ENCODE measurements at places on chromosomes 7 and 10.

- H3K4me1 ChIP-seq, result peaks cover 8% of the 10 kb centered on the region
- H3K27me3 ChIP-seq, result peaks cover 10% of the 10 kb centered on the region
- H3K27ac ChIP-seq, result no peak overlapping the region
- DNase-seq, result peak; percentile 9
Observed at GRCh38 chr10:123069246-123069986, 60.6 kb downstream of the ACADSB start.

- H3K4me1 ChIP-seq, result peaks cover 7% of the 10 kb centered on the region
- no peaks in the 10 kb centered on the region for H3K27me3 ChIP-seq
- H3K36me3 ChIP-seq, result peaks cover 68% of the 10 kb centered on the region
- DNase-seq, result no peak
Observed at GRCh38 chr7:2201686-2202360, 30.9 kb downstream of the MAD1L1 start.

DNA sequence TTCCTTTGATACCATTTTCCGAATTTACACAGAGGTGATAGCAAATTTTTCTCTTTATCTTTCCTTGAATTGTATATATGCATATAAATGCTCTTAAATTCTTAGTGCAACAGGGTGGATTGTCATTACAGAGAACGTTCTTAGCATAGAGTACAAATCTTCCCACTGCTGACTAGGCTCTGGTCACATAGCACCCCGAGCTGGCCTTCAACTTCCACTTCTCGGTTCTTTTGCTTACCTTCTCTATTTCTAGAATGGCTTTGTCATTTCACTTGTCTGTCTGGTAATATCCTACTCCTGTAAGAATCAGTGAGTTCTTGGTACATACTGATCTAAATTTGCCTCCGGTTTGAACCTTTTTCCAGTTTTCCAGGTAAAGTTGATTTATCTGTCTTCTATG is 13.4 kb downstream of the ADIRF start:
- H3K27me3 ChIP-seq, result no peaks in the 10 kb centered on the region
- no peaks in the 10 kb centered on the region for H3K36me3 ChIP-seq
- H3K4me3 ChIP-seq, result no peak overlapping the region

DNA sequence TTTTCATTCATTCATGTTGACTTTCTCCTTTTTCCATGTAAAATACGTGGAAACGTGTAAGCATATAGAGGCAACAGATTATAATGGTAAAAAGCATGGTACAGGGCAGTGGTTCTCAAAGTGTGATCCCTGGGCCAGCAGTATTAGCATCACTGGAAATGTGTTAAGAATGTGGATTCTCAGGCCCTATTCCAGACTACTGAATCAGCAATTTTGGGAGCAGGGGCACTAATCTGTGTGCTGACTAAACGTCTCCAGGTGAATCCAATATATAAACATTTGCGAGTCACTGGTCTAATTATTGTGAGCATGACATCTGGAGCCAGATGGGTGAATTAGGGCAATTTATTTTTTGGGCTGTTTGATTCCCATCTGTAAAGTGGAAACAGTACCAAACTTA is 5.1 kb upstream of the GPR158 start:
- no peak for DNase-seq
- no peak overlapping the region for H3K4me3 ChIP-seq
- H3K4me1 ChIP-seq, result no peaks in the 10 kb centered on the region
- H3K27me3 ChIP-seq, result peaks cover 2% of the 10 kb centered on the region
- no peak overlapping the region for H3K27ac ChIP-seq

DNA sequence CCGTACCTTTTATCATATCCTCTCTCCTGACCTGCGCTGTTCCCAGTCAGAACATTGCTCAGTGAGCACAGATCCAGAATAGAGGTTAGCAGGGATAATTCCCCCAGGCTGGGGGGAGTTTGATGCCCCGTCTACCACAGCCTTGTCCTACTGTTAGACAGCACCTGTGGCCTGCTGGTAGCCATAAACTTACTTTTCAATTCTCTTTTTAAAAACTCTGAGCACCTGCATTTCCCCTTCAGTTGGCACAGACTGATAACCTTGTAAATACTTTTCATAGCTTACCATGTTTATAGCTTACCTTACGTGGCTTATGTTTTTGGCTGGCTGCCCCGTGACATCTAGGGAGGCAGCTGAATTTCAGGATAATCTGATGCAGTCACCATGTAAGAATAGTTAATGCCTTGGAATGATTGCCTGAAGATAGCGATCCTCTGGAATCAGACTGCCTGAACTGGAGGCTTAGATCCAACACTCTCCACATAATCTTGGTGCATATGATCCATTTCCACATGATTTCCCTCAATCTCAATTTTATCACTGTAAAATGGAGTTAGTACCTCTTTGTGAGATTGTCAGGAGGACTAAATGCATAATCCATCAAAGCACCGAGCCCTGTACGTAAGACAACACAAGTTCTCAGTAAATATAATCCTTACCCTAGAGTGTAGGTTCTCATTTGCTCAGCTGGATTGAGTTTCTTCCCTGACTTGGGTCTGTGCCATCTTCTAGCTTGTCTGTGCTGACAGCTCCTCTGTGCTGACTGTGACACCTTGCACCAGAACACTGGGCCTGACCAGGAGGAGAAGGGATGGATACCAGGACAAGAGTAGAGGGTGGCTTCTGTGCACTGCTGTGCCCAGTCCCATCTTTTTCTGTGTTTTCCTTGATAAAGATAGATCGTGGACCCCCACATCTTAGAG is 111.7 kb upstream of the GJD4 start:
- H3K27me3 ChIP-seq, result no peaks in the 10 kb centered on the region
- H3K36me3 ChIP-seq, result no peaks in the 10 kb centered on the region
- H3K4me3 ChIP-seq, result no peak overlapping the region
- no peak overlapping the region for H3K27ac ChIP-seq
- H3K4me1 ChIP-seq, result peaks cover 8% of the 10 kb centered on the region

GRCh38 chr10:21387868-21388267 is 137.6 kb downstream of the SKIDA1 start:
- H3K27ac ChIP-seq, result no peak overlapping the region
- no peaks in the 10 kb centered on the region for H3K27me3 ChIP-seq
- H3K36me3 ChIP-seq, result no peaks in the 10 kb centered on the region

- H3K4me3 ChIP-seq, result peak overlapping the region; percentile 91
- H3K36me3 ChIP-seq, result no peaks in the 10 kb centered on the region
- H3K4me1 ChIP-seq, result peaks cover 5% of the 10 kb centered on the region
- peaks cover 9% of the 10 kb centered on the region for H3K27me3 ChIP-seq
- H3K27ac ChIP-seq, result no peak overlapping the region
Observed at GRCh38 chr7:124764847-124765400, 668 bp downstream of the GPR37 start.

- H3K4me3 ChIP-seq, result no peak overlapping the region
- H3K4me1 ChIP-seq, result no peaks in the 10 kb centered on the region
- H3K27me3 ChIP-seq, result no peaks in the 10 kb centered on the region
- H3K27ac ChIP-seq, result no peak overlapping the region
Observed at GRCh38 chr7:27575613-27576012, 87.1 kb downstream of the HIBADH start.

DNA sequence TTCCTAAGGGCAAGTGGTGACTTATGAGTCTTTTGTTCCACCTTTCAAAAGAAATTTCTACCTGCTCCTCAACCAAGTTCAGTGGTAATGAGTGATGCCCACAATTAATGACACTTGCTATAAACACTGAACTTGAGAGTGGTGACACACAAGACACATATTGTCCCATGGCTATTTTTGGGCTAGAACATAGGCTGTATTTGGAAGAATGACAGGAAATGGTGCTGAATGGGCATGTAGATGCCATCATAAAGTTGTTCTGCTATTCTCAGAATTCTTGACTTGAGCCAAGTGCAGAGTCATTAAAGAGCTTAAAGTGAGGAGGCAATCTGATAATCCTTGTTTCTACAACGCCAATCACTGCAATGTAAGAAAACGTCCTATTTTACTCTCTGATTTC is 313.3 kb downstream of the AGMO start:
- no peaks in the 10 kb centered on the region for H3K4me1 ChIP-seq
- H3K36me3 ChIP-seq, result no peaks in the 10 kb centered on the region
- H3K27ac ChIP-seq, result no peak overlapping the region
- no peaks in the 10 kb centered on the region for H3K27me3 ChIP-seq
- H3K4me3 ChIP-seq, result no peak overlapping the region
- no peak for DNase-seq

- H3K4me3 ChIP-seq, result no peak overlapping the region
- H3K27ac ChIP-seq, result no peak overlapping the region
- no peaks in the 10 kb centered on the region for H3K4me1 ChIP-seq
- no peaks in the 10 kb centered on the region for H3K27me3 ChIP-seq
Observed at GRCh38 chr7:44519546-44519945, 21.6 kb downstream of the NPC1L1 start.

GRCh38 chr7:81300753-81301152 is 381.9 kb upstream of the SEMA3C start:
- H3K36me3 ChIP-seq, result no peaks in the 10 kb centered on the region
- no peaks in the 10 kb centered on the region for H3K4me1 ChIP-seq
- H3K4me3 ChIP-seq, result no peak overlapping the region
- no peak overlapping the region for H3K27ac ChIP-seq

GRCh38 chr7:108093851-108094331 is 36.3 kb downstream of the LAMB4 start:
- peaks cover 2% of the 10 kb centered on the region for H3K4me1 ChIP-seq
- no peak overlapping the region for H3K4me3 ChIP-seq
- H3K27ac ChIP-seq, result no peak overlapping the region
- no peaks in the 10 kb centered on the region for H3K27me3 ChIP-seq
- no peaks in the 10 kb centered on the region for H3K36me3 ChIP-seq

GRCh38 chr7:156590212-156590611 is 50.4 kb upstream of the RNF32 start:
- H3K4me3 ChIP-seq, result no peak overlapping the region
- H3K27me3 ChIP-seq, result no peaks in the 10 kb centered on the region
- H3K4me1 ChIP-seq, result no peaks in the 10 kb centered on the region
- no peaks in the 10 kb centered on the region for H3K36me3 ChIP-seq
- no peak overlapping the region for H3K27ac ChIP-seq

DNA sequence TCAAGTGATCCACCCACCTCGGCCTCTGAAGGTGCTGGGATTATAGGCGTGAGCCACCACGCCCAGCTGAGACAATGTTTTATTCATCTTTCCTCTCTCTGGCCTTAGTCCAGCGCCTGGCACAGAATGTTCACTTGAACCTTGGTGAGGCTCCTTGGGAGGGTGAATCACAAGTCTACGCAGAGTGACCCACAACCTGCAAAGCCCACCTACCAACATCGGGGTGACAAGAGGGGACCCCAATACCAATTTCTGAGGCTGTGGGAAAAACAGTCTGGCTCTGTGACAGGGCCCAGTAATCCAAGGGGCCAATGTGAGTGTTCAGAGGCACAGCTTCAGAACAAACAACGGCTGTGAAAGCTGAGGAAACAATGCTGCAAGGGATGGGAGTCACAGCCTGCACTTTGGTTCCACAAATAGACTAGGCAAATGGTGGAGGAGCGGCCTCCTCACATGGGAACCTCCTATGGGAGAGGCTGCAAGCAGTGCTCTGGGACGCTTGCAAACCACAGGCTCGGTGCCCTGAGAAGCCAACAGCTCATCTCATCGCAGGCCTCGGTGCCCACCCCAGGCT is 5.6 kb upstream of the MALSU1 start:
- H3K27ac ChIP-seq, result no peak overlapping the region
- no peak overlapping the region for H3K4me3 ChIP-seq
- no peak for DNase-seq
- peaks cover 3% of the 10 kb centered on the region for H3K27me3 ChIP-seq

DNA sequence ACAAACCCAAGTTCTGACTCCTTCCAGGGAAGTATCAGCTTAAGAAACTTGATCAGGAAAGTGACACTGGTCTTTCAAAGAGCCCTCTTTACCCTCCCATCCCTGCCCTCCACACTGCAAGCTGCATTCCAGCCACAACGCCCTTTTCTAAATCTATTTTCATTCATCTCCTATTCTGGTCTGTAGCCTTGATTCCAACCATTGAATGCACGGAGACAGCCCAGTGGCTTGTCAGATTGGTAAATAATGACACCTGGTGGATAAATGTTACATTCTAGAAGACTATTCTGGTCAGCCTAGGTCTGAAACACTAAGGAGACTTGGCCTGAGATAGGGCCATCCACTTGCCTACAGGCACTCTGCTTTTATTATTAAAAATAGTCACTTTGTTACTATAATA is 20.9 kb downstream of the MORN4 start:
- no peak for DNase-seq
- H3K4me3 ChIP-seq, result no peak overlapping the region
- no peak overlapping the region for H3K27ac ChIP-seq
- peaks cover 7% of the 10 kb centered on the region for H3K36me3 ChIP-seq
- peaks cover under 1% of the 10 kb centered on the region for H3K4me1 ChIP-seq
- no peaks in the 10 kb centered on the region for H3K27me3 ChIP-seq

GRCh38 chr7:70758646-70759045 is 373.3 kb upstream of the GALNT17 start:
- H3K4me1 ChIP-seq, result peaks cover 3% of the 10 kb centered on the region
- no peaks in the 10 kb centered on the region for H3K27me3 ChIP-seq
- H3K4me3 ChIP-seq, result no peak overlapping the region
- no peak overlapping the region for H3K27ac ChIP-seq
- H3K36me3 ChIP-seq, result no peaks in the 10 kb centered on the region

DNA sequence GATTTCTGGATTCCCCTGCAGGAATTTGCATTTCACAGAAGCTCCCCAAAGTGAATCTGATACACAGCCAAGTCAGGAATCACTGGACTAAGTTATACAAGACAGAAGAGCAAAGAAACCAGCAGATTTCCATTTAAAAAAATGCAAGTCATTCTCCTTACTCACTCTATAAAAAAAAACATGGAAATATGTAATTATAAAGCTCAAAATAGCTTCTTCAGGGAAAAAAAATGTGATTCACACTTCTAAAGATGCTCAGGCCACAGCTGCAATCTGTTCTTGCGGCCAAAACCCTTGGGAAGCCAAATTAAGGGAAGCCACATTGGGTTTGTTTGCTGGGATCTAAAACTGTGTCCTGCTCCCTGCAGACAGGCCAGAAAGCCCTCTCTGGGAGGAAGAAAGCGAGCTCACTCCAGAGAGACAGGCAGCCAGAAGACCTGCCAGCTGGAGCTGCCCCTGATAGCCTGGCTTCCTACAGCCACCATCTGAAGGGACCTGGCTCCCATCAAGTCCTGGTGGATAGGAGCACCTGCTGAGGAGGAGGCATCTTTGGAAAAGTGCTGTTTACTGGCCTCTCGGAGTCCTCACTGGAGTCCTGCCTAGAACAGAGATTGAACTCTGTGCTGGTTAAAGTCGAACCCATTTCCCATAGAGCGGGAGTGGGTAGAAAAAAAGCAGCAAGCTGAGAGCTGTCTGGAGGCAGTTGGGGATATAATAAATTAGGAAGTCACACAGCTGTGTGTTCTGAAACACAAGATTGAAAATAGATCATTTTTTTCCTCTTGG is 359.2 kb upstream of the AOAH start:
- no peaks in the 10 kb centered on the region for H3K27me3 ChIP-seq
- H3K4me3 ChIP-seq, result no peak overlapping the region
- no peaks in the 10 kb centered on the region for H3K36me3 ChIP-seq

GRCh38 chr10:119079599-119080520 is 757 bp downstream of the EIF3A start:
- H3K27ac ChIP-seq, result peak overlapping the region; percentile 66
- peak overlapping the region; percentile 95 for H3K4me3 ChIP-seq
- peak; percentile 45 for DNase-seq
- H3K27me3 ChIP-seq, result no peaks in the 10 kb centered on the region
- peaks cover 37% of the 10 kb centered on the region for H3K36me3 ChIP-seq

Measured in neuronal stem cell (in vitro differentiated cells).